ENCODE measurements at places on chromosomes 13 and 19.

DNA sequence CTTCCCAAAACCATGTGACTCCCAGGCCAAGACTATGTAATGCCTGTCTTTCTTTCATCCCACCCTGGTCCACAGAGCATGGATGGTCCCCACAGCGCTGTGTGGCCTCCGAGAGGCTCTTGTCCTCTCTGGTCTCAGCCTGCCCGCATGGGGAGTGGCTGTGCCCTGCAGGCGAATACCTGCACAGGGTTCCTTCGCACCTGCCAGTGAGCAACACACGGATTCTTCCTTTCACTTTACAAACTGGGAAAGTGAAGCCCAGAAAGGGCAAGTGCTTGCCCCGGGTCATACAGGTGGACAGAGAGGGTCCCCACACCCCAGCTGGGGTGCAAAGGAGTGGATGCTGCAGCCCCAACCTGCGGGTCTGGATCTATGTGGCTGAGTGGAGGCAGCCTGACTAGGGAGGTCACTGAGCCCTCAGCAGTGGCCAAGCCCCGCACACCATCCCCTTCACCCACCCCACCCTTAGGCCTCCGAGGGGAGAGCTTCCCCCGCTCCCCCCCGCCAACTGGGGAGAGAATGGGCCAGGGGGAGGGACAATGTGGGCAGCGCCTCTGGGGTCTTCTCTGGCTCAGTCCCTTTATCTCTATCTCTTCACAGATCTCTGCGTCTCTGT is 747 bp upstream of the MARK4 start:
- no peak for DNase-seq

DNA sequence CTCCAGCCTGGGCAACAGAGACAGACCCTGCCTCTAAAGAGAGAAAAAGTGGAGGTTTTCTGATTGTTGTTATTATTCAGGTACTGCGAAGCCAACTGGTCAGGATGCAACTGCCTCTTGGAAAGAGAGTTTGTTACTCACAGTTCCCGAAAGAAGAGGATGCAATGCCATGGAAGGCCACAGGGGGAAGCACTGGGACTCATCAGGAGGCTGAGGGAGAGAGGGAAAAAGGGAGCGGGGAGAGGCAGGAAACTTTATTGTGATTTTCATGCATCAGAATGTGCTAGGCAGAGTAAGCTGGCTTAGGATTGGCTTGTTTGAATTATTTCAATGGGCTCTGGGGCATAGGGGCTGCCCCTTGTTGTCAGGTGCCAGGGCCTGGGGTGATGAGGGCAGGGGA is 27.6 kb downstream of the MYO9B start:
- peak; percentile 31 for DNase-seq

GRCh38 chr19:29672933-29673336 is 7.7 kb downstream of the PLEKHF1 start:
- no peak for DNase-seq

GRCh38 chr19:4717966-4718701 is 5.5 kb downstream of the DPP9 start:
- no peak for DNase-seq

GRCh38 chr19:13794398-13794756 is 866 bp upstream of the ZSWIM4 start:
- no peak for DNase-seq

DNA sequence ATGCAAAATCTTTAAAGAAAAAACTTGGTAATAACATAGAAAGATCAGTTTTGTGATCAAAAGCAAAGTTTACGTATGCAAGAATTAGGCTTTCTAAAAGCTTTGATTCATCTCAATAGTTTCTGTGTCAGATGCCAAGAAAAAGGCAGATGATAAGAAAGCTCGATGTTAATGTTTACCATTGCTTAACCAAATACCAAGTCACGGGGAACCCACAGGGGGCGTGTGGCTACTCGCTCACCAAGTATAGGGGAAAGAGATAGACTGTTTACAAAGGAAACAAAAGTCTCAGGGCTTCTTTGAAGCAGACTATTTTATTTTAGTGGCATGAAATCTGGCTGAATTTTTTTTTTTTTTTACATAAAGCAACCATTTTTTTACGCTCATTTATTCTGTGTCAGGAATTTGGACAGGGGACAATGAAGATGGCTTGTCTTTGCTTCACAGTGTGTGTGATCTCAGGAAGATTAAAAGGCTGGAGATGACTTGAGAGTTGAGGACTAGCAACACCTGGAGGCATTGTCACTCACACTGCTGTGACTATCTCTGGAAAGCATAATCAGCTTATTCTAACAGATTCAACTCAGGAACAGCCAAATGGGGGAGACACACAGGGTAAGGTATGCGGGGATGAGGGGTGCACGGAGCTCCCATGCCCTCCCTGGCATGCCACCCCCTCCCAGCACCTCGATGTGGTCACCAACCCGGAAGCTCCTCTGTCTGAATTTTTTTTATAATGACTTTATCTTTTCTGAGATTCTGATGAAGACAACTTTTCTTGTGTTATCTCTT is 24.9 kb downstream of the RCBTB1 start:
- DNase-seq = no peak

DNA sequence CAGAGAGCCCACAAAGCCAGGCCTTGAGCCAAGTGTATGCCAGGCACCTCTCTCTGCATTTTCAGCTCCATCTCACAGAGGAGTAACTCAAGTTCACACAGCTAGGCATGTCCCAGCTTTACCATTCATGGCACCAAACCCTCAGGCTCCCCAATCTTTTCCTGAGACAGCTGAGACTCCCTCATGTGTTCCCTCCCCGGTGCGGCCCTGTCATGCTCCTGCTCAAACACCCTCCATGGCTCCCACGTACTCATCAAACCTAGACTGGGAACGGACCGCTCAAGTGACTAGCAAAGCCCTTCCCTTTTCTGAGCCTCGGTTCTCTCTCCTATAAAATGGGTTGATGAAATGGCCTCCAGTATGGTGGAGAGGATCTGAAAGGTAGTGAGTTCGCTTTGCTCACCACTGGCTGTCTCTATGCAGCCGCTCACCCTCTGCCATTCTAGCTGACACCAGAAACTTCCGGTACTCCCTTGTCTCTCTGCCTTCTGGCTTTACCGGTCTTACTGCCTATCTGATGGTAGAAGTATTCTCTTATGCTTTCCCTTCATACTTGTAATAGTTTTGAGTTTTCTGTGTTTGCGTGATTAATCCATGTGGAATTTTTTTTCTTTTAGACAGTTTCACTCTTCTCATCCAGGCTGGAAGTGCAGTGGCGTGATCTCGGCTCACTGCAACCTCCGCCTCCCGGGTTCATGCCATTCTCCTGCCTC is 7.8 kb upstream of the SLC44A2 start:
- no peak for DNase-seq

GRCh38 chr19:41930926-41931592 is 2.8 kb upstream of the ERFL start:
- DNase-seq = no peak

GRCh38 chr13:111911121-111911720 is 155.7 kb upstream of the SOX1 start:
- DNase-seq = no peak

DNA sequence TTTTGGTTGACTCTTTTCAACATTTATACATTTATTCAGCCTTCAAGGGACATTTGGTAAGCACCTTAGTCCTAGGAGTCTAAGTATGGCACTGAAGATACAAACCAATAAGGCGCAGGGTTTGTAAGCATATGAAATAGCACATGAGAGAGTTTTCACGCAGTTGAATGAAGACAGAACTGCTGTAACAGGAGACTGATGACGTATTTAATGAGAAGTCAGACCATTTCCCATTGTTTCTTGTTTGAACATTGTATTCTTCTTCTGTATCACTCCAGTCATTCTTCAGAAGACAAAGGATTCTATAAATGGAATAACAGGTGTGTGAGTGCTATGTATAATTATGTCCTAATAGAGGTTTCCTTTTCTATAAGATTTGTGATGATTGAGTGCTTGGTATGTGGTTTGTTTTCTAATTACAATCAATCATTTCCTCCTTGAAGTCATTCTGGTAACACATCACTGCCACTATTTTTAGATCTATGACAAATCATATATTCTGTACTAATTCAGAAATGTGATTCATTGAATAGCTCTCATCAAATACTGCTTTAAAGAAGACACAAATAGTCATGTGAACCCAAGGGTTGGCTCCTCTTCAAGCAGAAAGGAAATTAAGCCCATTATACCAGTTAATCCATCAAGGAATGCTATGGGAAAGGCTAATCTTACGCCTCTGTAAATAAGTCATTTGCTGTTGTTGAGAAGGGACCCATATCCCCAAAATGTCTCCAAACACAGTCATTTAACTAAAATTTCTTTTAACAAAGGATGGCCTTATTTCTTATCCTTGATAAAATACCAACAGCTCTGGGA is 222.8 kb upstream of the NBEA start:
- no peak for DNase-seq

DNA sequence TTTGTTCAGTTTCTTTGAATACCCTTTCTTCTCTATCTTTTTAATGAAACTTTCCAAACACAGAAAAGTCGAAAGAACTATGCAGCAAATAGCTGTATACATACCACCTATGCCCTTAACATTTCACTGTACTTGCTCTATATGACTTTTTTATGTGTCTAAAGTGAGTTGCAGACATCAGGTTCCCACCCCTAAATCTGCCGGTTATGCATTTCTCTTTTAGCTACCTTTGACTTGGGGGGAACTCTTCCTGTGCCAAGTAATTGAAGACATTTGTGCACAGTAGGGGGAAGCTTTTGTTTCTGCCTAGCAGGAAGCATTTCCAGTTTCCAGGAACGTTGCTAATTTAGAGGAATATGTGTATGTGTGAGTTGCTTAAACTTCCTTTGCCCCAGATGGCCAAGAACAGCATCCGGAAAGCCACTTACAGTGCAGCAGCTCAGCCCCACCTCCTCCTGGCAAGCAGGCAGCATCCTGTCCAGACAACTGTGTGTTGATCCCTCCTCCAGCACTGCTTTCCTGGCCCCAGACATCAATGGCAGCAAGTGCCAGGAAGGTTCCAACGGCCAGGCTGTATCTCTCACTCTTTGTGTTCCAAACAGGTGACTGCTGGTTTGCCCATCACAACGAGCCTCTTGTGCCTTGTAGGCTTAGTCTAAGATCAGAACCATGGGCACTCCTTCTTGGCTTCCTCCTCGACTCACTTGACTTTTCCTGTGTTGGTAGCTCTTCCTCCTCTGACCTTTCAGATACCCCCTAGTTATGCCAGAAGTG is 14.7 kb upstream of the GRAMD1A start:
- no peak for DNase-seq

DNA sequence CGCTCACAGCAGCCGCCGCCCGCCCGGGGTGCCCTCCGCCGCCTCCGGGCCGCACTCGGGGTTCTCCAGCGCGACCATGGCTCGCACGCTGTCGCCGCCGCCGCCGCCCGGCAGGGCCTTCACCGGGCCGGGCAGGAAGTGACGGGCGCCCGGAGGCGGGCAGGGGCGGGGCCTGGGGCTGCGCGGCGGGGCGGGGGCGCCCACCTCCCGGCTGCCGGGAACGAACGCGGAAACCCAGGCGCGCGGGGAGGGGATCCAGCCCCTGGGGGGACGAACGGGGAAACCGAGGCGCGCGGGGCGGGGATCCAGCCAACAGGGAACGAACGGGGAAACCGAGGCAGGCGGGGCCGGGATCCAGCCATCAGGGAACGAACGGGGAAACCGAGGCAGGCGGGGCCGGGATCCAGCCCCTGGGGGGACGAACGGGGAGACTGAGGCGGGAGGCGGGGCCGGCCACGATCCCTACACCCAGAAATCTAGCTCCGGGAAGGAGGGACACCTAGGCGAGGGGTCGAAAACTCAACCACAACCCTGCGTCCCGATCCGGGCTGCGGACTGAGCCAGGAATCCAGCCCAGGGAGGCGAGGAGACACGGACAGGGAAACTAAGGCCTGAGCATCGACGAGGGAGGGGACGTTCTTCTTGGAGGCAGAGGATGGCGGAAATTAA is at the start of gene R3HDM4:
TSS of gene R3HDM4 (minus strand) at position 140 of the 669 bp plus-strand sequence. CDS start at position 78, 62 bp downstream.
- peak; percentile 61 for DNase-seq

GRCh38 chr13:110646442-110647364 is 31.4 kb downstream of the NAXD start:
- no peak for DNase-seq

DNA sequence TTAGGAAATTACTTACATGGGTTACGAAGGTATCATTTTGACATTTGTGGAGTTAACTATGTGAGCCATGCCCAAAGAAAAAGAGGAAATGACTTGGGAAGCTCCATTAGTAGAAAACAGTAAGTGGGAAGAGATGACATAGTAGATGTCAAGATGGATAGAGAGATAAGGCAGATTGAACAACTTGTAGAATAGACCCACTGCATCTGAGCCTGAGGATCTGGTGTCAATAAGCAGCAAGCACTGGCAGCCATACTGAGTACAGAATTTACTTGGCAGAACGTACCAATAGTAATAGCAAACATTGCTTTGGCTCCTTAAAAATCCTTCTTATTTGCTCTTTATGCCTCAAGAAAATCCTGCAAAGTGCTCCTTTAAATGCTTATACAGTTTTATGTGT is 203.8 kb downstream of the GPC6 start:
- no peak for DNase-seq

DNA sequence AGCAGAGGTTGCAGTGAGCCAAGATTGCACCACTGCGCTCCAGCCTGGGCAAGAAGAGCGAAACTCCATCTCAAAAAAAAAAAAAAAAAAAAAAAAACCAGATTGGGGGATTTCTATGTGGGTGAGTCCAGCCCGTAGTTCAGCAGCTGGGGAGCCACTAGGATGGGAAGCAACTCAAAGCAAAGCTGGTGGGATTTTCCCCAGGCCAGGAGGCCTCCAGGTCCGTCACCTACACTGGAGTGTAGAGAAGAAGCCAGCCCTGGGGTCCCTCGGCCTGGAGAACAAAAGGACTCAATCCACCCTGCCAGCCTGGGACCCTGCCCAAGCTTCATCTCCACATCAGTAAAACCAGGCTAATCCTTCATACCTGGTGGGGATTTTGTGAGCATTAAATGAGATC is 121.3 kb upstream of the CACNA1A start:
- no peak for DNase-seq

DNA sequence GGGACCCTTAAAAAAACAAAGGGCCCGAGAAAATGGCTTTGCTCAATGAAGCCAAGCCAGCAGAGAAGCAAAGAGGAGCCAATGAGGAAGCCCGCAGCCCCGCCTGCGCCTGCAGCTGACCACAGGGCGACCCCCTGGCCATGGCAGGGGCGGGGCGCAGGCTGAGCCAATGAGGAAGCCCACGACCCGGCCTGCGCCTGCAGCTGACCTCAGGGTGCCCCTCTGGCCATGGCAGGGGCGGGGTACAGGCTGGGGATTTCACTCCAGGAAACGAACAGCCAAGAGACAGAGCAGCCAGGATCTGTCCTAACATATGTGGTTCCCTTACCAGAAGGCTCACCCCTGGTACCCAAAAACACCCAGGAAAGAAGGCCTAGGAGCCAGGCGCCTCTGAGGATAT is 101.4 kb downstream of the STK24 start:
- peak; percentile 50 for DNase-seq

DNA sequence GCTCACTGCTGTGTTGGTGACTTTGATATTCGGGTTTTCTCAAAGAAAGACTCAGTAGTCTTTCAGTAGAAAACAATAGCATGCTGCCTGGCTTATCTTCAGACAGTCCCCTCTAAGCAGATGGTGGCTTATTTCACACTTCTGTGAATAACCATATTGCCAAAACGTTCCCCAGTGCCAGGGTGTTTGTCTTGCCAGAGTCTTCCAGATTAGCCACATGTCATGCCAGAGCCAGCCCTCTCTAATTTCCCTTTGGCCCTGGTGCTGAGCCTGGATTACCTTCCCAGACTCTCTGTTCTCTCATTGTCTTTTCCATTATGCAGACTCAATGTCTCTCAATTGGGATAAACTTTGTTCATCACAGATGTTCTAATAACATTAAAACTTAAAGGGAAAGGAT is 488.0 kb upstream of the ATXN8OS start:
- DNase-seq = no peak

GRCh38 chr19:8580710-8581281 is 3.6 kb upstream of the MYO1F start:
- DNase-seq = peak; percentile 93
